ENCODE measurements at places on chromosomes 7 and 10.

GRCh38 chr7:55534262-55534915, 37.9 kb downstream of the VOPP1 start:
- peak; percentile 80 for DNase-seq

DNA sequence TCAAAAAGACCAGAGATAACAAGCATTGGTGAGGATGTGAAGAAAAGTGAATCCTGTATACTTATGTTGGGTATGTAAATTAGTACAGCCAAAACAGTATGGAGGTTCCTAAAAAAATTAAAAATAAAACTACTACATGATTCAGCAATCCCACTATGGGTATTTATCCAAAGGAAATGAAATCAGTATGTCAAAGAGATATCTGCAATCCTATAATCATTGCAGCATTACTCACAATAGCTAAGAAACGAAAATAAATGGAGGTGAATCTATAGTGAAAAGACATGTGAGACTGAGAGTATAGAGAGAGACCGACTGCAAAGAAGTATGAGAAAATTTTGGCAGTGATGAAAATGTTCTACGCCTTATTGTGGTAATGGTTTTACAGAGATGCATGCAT, 139.2 kb upstream of the TMEM168 start:
- DNase-seq: no peak

DNA sequence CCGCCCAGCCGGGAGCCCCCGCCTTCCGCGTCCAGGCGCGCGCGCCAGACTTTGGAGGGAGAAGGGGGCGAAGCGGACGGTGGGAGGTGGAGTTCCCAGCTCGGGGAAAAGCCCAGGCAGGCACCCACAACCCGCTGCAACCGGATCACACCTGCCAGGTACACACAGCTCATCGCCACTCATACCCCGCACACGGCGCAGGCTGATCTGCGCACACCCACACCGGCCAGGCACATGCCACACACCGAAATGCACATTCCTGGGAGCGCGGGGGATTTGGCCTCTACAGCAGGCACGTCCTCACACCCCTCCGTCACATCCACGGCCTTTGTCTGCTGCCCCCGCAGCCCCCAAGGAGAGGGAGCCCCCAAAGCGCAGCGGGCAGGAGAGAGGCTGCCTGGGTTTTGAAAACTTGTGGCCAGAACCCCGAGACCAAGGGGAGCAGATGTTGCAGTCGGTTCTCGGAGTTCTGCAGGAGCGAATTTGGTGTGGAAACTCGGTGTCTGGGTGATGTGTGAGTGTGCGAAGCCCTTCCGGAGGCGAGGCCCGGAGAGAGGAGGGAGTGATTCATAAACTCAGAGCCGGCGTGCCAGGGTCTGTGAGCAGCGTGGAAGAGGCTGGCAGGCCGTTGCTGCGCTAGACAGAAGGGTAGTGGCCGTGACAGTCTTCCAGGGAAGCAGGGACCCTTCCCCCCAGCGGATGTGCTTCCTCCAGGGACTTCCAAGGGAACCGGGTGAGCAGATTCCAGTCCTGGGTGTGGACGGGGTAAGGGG, 734 bp downstream of the CHST3 start:
- DNase-seq: peak; percentile 70

GRCh38 chr7:2405201-2405600, 1.8 kb downstream of the CHST12 start:
- no peak for DNase-seq

- DNase-seq: no peak
Observed at GRCh38 chr10:102508506-102508905, 4.7 kb downstream of the SUFU start.

- no peak for DNase-seq
Observed at GRCh38 chr7:102395592-102395872, 631 bp upstream of the PRKRIP1 start.

- DNase-seq: no peak
Observed at GRCh38 chr10:100307684-100308083, 21.2 kb upstream of the BLOC1S2 start.

DNA sequence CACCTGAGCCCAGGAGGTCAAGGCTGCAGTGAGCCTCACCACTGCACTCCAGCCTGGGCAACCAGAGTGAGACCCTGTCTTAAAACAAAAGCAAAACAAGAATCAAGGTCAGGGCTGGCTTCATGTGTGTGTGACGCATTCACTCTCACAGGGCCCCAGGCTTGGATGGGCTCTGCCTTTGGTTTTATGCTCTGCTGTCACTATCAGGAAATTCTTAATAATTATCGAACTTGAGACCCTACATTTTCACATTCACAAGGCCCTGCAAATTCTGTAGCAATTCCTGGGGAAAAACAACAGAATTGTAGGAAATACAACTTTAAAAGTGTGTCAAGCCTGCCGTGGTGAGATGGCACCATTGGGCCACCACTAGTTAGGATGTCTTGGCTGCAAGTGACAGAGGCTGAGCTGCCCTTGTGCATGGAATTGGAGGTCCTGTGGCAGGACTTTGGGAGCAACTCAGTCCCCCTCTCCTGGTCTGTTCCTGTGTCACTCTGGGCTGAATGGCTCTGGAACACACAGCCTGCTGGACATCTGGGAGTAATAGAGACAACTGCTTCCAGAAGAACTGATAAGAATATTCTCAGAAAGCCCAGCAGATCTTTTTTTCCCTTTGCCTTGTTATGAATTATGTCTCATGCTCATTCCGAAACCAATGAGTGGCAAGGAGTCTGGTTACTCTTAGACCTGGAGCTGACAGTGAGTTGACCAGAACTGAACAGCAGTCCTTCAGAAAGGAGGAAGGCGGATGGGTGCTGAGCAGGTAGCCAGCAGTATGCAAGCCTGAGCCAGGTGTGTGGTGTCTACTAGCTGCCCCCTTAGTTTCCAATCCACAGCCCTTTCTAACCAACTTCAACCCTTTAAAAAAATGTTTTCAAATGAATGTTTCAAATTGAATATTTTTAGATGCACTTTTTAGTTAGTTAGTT, 3.6 kb downstream of the UBE2D4 start:
- no peak for DNase-seq

GRCh38 chr7:121003986-121004685, 15.6 kb downstream of the CPED1 start:
- no peak for DNase-seq

- no peak for DNase-seq
Observed at GRCh38 chr7:144812379-144813283, 23.2 kb downstream of the TPK1 start.

DNA sequence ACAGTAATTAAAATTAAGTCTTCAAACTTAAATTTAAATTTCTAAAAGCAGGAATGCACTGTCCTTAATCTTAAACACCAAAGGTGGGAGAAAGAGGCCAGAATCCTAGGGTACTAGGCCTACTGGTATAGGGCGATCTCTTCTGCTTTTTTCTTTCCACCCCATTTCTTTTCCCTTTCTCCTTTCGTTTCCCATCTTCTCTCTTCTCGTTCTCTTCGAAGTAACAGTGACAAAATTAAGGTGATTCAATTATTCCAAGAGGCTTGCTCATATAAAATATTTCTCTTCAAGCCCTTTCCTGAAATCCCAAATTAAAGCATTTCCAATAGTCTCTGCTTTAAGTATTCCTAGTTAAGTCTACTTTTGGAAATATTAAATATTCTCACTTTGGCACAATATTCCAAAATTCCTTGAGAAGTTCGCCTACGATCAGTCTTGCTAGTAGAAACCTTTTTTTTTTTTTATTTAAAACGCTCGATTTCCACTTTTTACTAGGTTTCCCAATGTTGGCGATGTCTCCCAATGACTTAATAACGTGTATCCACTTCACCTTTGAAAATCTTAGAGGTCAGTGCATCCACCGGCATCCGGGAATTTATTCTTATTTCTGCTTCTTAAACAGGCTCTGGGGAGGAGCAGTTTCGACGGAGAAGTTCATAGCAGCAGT, 765 bp upstream of the LCOR start:
- no peak for DNase-seq

GRCh38 chr10:131870831-131871672, 29.8 kb upstream of the PPP2R2D start:
- no peak for DNase-seq

DNA sequence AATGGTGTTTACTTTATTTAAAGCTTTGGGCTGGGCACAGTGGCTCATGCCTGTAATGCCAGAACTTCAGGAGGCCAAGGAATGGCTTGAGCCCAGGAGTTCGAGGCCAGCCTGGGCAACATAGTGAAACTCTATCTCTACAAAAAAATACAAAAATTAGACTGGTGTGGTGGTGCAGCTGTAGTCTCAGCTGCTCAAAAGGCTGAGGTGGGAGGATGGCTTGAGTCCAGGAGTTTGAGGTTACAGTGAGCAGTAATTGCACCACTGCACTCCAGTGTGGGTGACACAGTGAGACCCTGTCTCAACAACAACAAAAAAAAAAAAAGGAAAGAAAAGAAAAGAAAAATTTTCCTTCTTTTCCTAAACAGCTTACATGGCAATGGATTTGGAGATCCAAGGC, 22.0 kb downstream of the SLC16A9 start:
- DNase-seq: no peak

GRCh38 chr10:5544216-5544805, 19.6 kb downstream of the CALML3 start:
- DNase-seq: no peak

- DNase-seq: no peak
Observed at GRCh38 chr7:23912065-23912464, 202.0 kb downstream of the STK31 start.

DNA sequence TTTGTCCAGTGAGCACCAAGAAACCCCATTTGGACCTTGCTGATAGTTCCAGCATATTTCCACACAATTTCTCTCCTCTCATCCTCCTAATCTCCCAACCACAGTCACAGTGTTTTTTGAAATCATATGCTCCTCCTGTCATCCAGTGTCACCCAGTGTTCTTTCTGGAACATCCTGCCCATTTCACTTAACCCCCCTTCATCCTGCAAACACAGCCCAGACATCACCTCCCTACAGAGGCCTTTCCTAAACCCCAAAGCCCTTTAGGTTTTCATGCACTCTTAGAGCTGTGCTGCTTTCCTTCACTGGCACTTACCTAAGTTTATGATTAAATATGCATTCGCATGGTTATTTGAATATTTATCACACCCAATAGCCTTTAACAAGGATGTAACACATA, 1158.0 kb upstream of the C7orf33 start:
- no peak for DNase-seq

GRCh38 chr7:106218546-106218945, 66.2 kb downstream of the NAMPT start:
- DNase-seq: no peak

GRCh38 chr10:59125666-59126065, 50.8 kb upstream of the PHYHIPL start:
- no peak for DNase-seq

- DNase-seq: no peak
Observed at GRCh38 chr10:70662362-70663220, 9.7 kb upstream of the ADAMTS14 start.

- DNase-seq: peak; percentile 48
Observed at GRCh38 chr7:140646931-140647647, 6.5 kb upstream of the DENND2A start.

DNA sequence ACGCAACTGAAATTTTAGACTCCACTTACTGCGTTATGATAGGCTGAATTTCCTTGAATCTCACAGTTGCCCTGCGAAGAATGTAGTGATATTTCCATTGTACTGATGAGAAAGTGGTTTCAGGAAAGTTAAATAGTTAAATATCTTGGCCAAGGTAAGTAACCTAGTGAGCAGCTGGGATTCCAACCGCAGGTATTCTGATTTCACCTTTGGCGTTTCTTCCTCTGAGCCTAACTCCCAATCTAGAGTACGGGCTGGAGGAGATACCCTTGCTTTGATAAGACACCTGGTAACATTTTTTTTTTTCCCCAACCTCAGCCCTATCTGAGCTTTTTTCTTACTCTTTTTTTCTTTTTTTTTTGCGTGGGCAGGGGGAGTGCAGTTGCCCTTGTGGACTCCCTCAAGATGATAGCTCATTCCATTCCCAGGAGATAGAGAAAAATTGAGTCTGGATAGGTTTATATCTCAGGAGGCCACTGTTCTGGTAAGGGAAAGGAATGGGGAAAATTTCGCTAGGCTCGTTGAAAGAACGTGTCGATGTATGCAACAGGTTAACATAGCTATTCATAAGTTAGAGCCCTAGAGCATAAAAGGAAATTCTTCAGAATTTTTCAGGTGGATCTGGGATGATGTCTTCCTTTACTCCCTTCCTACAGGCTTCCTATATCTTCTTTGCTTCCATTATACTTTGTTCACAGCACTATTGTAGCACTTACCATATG, 3.1 kb upstream of the TAS2R38 start:
- no peak for DNase-seq

DNA sequence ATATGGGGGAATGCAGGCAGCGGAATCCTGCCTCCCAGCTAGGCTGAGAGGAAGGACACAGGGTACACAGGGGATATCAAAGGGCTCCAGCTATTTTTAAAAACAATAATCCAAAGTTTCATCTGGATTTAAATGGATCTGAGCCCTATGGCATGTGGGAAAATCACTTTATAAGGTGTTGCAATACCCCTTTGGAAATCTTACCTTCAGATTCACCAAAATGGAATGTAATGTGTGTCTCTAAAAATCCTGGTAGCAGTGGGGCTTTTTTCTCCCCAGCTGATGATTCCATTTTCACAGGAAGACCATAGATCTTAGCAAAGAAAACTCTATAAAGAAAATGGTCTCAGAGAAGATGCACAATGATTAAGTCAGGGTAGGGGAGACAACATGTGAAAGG, 722.2 kb downstream of the PARD3 start:
- DNase-seq: no peak
